ENCODE measurements at places on chromosomes 7 and 10.

- no peak for DNase-seq
Observed at GRCh38 chr10:12906051-12906541, 95.4 kb downstream of the CCDC3 start.

DNA sequence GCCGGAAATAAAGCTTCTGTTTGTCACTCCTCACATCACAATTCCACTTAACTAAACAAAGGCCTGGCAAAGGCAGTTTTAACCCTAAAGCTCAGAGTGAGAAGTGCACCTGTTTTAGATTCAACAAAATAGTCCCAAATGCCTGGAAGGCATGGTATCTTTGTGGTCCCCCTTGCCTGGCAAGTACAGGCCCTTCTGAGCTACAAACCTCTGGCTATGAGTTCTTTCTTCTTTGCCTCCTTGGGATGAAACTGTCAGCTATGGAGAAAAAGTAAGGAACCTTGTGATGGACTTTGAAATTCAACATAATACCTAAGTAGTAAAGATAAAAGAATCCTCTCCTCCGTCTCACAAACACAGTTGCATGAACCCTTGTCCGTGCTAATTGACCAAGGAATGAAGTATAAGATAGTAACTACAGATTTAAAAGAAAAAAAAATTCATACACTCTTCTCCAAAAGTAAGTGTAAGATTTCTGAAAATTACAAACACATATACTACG lies 244.5 kb upstream of the ETV1 start:
- no peak for DNase-seq

GRCh38 chr7:132751244-132751647 lies 175.0 kb upstream of the PLXNA4 start:
- no peak for DNase-seq

- DNase-seq: no peak
Observed at GRCh38 chr7:28123752-28124151, 56.8 kb downstream of the JAZF1 start.

DNA sequence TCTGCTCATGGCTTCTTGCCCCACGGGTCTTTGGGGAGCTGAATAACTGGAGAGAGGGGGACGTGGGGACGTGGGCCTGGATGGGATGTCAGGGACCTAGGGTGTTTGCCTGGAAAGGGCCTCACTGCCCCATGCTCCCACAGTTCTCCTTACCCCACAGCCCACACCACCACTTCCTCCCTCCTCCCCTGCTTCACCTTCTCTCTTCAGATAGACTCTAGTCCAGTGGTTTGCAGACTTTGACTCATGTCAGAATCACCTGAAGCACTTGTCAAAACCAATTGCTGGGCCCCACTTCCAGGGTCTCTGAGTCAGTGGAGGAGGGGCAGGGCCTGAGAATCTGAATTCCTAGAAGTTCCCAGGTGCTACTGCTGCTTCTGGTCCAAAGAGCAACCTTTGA lies 327.4 kb downstream of the RPS24 start:
- DNase-seq: no peak

DNA sequence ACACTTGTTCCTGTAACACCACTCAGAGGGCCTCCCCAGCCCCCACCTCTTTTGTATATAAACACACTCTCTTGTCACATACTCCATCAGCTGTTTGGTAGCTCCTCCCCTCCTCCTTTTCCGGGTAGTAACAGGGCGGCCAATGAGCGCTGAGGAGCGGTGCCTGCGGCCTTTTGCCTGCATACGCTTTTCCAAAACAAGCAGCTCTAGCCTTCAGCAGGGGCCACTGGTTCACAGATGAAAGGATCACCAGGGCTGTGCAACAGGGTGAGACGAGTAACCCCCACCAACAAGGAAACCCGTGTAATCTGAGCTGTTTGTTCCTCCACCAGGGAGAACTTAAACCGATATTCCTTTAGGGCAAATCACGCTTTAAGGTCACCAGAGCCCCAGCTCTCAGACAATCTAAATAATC lies 3.9 kb downstream of the UBE2H start:
- peak; percentile 96 for DNase-seq

DNA sequence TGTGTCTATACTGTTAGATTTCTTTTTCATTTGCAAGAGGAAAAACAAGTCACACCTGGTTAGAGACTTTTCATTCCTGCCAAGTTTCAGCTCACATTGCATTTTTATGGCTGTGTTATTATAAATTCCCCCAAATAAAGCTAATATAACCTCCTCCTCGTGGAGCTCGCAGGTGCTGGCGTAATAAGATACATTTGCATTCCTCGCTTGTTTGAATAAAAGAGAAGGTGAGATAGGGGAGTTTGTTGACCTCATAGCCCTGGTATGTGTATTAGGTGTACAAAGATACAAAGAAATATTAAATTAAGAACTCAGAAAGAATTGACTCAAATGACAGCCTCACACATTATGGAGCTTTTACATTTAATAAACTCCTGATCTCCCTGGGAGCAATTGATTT lies 257.7 kb upstream of the SP8 start:
- DNase-seq: no peak

- no peak for DNase-seq
Observed at GRCh38 chr7:75969182-75969581, 25.2 kb downstream of the TMEM120A start.

DNA sequence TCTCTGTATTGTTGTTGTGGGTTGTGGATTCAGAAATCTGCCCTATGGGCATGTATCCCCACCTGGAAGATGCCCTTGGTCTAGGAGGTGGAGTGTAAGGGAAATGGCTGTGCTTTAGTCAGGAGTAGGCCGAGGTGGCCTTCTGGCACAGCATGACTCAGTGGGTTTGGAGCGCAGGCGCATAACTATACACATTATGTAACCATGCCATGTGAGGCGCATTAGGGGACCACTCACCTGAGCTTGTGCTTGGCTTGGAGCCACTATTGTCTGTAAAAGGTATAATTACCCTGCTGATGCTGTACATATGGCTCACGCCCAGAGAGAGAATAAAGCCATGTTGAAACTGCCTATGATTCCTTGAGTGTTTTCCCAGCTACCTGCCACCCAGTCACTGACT lies 20.6 kb upstream of the ADAMTS14 start:
- no peak for DNase-seq

- no peak for DNase-seq
Observed at GRCh38 chr7:118054529-118054928, 129.4 kb upstream of the LSM8 start.

GRCh38 chr7:127404286-127405072 lies 12.0 kb upstream of the ZNF800 start:
- DNase-seq: no peak

DNA sequence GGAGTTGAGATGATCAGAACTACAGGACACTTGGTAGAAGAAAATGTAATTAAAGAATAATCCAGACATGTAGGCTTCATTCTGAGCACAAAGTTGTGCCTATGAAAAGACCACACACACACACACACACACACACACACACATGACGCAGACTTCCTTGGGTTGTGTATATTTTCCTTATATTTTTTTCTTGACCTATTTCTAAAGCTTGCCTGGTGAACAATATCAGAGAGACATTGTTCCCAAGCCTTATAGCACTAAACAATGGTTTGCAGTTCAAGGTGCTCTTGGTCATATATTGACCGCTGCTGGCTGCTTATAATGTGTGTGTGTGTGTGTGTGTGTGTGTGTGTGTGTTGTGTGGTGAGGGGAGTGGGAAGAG lies 202.7 kb downstream of the PRPF18 start:
- DNase-seq: no peak

- no peak for DNase-seq
Observed at GRCh38 chr7:65749039-65749438, 123.8 kb upstream of the VKORC1L1 start.

DNA sequence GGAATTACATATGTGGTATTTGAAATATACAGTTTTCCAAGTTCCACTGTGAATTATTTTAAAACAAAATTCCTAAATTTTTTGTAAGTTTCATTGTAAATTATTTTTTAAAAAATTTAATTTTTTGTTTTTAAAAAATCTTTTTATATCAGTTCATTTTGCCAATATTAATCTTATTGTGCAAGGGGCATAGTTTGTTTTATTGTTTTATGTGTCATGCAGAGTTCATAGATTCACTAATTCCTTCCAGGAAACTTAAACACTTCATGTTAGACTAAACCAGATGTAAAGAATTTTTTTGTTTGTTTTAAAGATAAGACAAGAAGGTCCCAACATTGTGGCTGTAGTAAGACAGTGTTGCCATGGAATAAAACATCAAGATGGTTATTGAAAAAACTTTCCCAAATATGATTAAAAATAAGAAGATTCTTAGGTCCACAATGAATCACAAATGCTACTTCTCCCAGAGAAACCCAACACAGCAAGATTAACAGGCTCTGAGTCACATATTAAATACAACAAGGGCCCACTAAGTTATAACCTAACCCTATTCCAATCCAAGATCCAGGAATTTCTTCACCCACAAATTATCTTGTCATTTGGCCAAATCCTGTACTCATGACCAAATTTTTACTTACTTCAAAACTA lies 464.7 kb upstream of the IGFBP3 start:
- no peak for DNase-seq

DNA sequence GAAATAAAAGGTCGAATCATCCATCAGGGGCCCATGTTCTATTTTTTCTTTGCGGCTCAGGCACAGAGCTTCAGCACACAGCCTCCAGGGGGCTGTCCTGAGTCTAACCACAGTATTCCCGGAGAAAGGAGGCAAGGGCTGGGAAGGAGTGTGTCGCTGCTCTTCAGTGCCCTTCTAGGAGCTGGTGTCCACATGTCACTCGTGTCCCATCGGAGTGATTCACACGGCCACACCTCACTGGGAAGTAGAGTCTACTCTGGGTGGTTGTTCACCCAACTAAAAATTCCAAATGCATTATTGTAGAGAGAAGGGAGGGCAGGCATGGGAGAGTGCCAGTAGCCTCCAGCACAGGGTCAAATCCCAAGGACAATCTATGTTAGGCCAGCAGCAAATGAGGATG lies 114.8 kb upstream of the LANCL2 start:
- DNase-seq: no peak

- peak; percentile 39 for DNase-seq
Observed at GRCh38 chr7:6615723-6616555, 529 bp downstream of the ZNF853 start.

DNA sequence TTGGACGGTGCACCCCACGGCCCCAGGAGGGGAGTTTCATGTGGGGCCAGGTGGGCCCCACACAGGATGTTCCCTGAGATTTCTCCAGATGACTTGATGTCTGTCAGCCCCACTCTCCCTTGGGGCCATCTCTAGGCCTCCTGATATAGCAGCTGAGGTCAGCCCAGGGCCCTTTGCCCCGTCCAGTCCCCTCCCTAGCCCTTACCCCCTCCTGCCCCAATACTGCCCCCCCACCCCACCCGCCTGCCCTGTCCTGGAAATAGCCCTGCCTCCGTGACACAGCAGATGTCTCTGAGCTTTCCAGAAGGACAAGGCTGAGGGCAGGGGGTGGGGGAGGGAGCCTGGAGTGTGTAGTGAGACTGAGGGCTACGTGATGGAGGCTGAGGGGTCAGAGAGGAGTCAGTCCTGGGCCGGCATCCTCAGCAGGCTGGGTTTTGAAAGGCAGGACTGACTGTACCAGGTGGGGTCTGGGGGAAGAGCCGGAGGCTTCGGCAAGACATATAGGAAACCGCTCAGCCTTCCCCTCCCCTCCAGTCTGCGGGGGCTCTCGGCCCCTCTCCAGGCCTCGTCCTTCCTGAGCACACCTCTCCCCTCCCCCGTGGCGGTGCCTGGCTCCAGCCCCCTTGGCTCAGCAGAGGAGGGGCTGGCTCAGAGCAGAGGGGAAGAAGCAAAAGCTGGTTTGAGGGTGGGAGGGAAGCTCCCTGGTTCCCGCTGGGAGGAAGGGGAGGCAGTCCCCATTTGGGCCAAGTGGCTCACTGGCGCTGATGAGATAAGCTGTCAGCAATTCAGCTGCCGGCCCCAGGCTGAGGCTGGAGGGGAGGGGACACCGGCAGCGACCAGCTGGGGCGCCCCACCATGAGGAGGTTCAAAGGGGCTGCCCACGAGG lies 2.0 kb downstream of the FLNC start:
- DNase-seq: peak; percentile 89

GRCh38 chr7:105776068-105776790 lies 100.2 kb downstream of the ATXN7L1 start:
- peak; percentile 65 for DNase-seq

DNA sequence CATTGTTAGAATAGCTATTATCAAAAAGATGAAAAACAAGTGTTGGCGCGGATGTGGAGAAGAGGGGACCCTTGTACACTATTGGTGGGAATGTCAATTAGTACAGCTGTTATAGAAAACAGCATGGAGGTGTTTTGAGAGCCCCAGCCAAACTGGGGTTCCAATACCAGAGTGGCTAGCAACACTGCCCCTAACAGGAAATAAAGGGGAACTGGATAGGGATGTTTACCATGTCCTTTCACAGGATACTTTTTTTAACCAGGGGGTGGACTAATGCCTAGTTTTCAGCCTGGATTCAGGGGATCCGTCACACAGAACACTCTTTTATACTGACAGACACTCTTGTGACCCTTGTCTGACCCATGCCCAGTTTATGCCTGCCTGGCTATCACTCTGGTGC lies 6.9 kb upstream of the GSTK1 start:
- no peak for DNase-seq

DNA sequence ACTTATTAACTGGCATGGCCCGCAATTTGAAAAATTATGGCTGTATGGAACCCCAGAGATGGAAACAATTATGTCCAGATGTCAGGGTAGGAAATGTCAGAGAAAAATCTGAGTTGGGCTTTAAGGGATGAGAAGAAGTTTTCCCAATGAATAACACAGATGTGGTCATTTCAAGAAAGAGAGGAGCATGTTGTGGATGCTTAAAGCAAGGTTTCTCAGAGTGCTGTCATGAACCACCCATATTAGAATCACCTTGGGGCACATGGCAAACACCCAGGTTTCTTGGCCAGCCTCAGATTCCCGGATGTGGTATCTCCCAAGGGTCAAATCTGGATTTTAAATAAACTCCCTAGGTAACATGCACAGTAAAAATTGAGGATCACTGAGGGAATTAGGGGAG lies 43.6 kb downstream of the LAMB4 start:
- no peak for DNase-seq

DNA sequence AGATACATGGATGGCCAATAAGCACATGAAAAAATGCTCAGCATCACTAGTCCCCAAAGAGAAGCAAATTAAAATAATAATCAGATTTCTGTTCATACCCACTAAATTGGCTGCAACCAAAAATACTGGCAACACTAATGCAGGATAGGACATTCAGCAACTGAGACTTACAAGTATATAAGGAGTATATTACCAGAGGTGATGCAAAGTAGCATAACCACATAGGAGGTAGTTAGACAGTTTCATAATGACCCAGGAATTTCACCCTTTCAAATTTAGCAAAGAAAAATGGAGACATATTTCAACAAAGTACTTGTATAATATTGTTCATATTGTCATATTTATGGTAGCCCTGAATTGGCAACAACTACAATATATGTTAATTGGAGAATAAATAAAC lies 727.8 kb downstream of the GRID1 start:
- DNase-seq: no peak
